ENCODE measurements at places on chromosomes 5 and 9. TPM values are rescaled to one million over a fixed set of nuclear protein-coding genes. Genes with fewer than 3 reads are reported as not detected.

DNA sequence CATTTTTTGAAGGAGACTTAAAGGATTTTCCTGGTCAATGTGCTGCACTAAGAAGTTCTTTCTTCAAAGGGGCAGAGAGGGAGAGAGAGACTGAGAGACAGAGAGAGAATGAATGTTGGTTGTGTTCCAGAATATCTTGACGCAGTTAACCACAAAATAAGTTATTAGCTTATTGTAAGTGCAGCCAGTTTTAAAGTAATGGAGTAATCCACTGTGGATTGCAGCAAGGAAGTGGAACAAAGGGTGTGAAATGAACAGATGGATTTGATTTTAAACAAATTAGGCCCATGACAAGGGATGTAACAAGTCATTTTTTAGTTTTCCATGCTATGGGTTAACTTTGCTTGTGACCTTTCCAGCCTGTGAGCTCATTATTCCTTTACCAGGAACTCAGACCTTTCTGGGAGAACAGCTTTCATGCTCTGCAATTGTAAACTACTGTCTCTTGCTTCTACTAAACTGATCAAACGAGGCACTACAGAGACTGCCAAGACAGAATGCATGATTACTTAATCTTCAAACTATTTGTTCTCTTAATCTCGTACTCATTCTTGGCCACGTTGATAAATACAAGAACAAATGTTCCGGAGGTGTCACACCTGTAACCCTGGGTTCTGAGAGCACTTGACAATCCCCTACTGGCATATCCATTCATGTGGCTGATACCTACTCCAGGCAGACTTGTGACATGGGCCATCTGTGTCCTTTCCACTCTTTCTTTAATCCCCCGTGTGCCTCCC lies 131.1 kb downstream of the TLE1 start:
- no peak for DNase-seq

DENND1A gene
- total RNA-seq, result 18.5 TPM

DNA sequence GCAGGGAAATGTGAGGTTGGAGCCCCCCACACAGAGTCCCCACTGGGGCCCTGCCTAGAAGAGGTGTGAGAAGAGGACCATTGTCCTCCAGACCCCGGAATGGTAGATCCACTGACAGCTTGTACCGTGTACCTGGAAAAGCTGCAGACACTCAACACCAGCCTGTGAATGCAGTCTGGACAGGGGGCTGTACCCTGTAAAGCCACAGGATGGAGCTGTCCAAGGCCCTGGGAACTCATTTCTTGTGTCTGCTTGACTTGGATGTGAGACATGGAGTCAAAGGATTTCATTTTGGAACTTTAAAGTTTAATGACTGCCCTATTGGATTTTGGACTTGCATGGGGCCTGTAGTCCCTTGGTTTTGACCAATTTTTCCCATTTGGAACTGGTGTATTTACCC lies 535.0 kb upstream of the MEF2C start:
- DNase-seq, result no peak

DNA sequence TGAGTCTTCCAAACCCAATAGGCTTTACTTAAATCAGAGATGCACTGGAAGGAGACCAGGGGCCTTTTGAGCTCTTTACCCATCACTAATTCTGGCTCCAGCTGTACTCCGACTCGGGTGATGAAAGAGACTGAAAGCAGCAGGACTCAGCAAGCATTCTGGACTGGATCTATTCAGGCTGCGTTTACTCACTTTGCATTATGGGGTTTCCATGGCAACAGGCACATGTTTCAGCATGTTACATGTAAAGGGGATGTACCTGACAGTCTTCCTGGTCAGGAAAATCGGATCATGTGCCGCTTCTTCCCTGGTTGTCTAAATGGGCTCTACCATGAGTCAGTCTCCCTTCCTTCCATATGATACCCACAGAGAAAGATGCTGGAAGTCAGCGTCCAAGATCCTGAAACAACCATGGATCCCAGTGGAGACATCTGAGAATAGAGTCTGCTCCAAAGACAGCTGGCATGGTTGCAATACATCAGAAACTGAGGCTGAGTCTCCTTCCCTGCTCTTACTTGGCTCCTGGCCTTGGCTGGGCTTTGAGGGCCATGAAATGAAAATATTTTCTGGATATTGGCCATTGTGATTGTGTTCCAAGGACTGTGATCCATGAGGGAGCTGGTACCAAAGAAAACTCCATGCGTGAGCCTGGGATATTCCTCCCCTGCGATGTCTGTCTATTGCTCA lies 102.5 kb upstream of the TNC start:
- DNase-seq, result no peak

DIPK1B gene
- total RNA-seq, result 0.72 TPM

CCL28 gene
- total RNA-seq, result 15.0 TPM

- DNase-seq, result peak; percentile 82
These were observed 17.9 kb upstream of the EGFL7 start for GRCh38 chr9:136644593-136645351.

GRCh38 chr5:121226765-121227164 lies 624.9 kb upstream of the FTMT start:
- DNase-seq, result no peak

GRCh38 chr5:134046801-134047686 lies 42.3 kb upstream of the VDAC1 start:
- no peak for DNase-seq

DNA sequence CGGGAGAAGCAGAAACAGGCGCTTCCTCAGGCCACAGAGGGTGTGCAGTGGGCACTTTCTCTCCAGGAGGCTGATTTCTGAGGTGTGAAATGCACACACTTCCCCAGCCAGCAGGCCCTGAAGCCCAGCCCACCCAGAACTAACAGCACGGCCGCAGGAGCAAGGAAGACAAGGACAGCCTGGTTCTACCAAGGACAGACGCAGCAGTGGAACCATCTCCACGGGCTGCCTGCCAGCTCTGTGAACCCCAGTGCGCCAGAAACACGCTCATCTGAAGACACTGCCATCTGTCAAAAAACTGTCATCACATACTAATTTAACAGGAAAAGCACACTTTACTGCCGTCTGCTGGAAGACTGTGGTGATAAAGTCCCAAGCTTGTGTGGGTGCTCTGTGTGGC lies 40.7 kb downstream of the MAPK9 start:
- no peak for DNase-seq

DNA sequence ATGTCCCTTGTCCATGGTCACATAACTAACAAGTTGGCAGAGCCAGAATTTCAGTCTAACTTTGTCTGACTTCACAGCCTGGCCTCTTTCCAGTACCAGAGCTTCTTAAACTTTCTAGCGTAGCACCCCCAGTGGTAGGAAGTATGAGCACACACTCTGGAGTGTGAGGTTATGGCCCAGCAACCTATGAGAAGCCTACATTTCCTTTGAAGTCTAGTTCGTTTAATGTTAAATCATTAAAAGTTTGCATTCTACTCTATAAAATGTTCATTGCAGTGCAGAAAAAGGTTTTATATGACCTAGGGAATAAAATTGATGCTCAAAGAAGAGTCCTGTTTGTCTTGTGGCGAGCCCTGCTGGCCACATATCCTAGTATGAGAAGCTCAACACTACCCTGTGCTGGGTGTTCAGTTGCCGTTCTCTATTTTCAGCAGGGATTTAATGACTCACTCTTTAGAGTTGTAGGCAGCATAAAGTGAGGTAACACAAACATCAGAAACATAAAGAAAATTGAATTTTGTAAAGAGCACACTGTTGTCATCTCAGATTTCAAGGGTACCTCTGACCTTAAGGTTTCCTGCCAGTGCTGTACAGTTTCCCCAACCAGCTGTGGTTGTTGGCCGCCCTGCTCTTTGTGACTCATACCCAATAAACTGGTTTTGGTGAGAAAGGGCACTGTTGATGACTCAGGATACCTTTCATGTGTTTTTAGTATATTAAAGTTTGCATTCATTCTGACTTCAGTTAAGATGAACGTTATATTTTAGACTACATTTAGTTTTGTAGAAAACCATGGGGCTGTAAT lies 14.3 kb downstream of the MCCC2 start:
- peak; percentile 87 for DNase-seq
